ENCODE measurements at places on chromosomes 16 and 17.

GRCh38 chr16:12257926-12258561 lies 281.5 kb downstream of the SNX29 start:
- no peak for DNase-seq

DNA sequence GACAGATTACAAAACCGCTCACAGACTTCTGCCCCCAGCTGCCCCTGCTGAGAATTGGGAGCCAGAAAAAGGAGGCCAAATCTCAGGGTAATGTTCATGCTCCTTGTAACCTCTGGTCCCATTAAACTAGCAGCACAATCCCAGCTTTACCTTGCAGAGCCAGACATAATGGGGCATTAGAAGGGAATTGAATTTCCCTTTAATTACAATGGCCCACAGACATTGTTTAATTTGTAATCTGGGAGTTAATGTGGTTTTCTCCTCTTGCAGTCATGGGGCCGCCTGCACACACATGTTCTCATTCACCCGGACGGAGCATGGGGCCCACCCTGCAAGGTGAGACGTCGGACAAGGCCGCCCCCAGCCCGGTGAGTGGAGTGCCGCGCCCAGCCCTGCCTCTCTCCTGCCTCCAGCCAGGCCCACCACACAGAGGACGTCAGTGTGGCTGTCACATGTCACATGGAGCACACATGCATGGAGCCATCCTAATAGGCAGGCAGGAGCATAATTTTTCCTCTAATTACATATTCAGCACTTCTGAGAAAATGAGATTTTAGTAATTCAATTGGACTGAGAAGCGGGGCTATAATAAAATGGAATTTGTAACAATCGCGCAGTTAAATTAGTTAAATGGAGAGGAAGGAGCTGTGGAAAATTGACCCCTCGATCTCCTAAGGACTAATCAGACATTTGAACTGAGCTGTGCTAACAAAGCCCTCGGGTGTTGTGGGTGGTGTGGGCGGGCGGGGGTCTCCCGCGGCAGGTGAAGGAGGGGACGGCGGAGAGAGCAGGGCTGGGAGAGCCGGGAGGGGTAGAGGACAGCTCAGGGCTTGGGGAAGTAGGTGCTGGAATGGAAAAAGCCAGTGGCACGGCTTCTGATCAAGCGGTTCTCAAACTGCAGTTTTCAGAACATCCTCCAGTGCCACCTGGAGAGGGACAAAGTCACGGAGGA lies 87.7 kb downstream of the ENGASE start:
- DNase-seq, result no peak

DNA sequence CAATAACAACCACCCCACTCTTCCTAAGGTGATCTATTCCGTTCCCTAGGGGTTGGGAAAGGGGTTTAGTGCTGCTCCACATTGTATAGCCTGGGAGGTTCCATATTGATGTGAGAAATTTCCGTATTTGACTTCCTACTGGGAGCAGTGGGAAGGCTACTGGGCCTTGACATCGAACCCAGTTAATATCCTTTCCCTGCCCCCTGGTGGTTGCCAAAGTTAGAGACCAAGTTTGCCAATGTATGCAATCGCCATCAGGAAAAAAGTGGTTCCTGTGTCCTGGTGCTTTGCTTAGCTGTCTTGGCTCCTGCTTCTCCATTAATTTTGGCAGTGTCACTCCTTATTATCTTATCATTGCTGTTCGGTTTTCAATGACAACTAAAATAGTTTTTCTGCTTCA lies 914.9 kb downstream of the KCNJ2 start:
- no peak for DNase-seq

DNA sequence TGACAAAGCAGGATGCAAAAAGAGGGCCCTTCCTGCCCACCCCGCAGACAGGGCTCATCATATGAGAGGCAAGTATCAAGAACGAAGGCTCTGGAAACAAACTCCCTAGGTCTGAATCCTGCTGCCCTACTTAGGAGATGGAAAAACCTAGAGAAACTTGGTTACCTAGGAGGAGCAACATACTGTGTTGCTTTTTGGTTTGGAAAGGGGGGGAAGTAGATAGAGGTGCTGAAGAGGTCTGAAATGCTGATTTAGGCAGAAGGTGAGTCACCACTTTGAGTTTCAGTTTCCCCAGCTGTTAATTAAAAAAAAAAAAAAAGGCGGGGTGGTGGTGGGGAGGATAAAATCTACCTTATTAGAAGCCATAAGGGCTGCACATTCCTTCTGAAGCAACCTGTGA lies 1.5 kb downstream of the N4BP1 start:
- DNase-seq, result no peak

DNA sequence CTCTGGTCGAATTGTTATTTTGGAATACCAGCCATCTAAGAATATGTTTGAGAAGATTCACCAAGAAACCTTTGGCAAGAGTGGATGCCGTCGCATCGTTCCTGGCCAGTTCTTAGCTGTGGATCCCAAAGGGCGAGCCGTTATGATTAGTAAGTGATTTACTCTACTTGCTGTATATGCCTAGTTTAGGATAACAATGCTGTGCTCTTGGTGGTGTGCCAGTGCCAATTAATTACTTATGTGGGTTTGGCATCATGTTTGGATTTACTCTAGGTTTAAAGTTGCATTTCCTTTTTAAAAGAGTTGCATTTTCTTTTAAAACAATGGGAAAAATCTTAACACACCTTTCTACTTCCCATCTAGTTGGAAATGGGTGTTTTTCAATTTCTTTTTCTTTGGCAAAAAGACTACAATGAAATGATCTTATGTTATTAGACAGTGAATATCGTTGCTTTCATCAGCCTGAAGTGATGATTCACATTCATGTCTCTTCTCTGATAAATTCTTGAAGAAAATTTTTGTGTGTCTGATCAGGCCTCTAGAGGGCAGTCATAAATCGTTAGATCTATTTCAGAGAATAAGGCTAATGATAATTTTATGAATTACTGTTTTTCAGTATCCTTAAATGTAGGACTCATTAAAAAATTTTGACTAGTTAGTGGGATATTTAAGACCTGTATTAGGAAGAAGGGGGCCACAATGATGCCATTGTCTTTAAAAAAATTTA lies 5.6 kb downstream of the SF3B3 start:
- no peak for DNase-seq

DNA sequence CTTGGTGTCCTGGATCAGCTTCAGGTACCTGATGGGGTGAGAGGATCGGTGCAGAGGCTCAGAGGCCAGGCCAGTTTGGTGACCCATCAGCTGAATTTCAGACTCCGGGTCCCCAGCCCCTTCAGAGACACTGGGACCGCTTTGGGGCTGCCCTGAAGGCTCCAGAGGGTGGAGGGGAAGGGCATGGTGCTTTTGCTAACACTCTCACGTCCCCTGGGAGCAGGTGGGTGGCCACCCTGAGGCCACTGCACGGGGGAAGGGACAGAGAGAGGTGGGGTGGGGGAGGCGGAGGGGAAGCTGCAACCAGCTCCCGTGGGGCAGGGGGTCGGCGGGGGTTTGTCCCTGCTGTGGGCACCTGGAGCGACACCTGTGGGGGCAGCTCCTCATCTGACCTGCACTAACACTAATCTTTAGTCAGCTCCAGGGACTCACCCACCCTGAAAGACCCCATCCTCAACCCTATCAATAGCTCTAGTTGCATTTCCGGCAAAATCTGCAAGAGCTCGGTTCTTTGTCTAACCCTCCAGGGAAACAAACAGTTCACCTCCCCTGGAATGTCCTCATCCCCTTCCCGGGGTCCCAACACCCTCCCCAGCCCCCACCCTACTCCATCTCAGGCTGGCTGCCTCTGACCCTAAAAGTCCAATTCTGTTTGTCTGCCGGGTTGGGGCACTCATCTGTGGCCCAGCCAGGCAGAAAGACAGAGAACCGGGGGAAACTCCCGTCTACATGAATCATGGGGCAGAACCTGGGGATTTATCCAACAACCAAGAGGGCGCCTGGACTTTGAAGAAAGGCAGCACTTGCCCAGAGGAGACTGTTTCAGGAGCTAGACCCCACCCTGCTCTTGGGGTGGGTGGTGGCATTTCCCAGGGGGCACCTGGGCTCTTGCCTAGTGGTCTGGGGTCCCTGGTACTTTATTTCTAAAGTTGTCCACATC lies 91.9 kb upstream of the CBX4 start:
- no peak for DNase-seq

DNA sequence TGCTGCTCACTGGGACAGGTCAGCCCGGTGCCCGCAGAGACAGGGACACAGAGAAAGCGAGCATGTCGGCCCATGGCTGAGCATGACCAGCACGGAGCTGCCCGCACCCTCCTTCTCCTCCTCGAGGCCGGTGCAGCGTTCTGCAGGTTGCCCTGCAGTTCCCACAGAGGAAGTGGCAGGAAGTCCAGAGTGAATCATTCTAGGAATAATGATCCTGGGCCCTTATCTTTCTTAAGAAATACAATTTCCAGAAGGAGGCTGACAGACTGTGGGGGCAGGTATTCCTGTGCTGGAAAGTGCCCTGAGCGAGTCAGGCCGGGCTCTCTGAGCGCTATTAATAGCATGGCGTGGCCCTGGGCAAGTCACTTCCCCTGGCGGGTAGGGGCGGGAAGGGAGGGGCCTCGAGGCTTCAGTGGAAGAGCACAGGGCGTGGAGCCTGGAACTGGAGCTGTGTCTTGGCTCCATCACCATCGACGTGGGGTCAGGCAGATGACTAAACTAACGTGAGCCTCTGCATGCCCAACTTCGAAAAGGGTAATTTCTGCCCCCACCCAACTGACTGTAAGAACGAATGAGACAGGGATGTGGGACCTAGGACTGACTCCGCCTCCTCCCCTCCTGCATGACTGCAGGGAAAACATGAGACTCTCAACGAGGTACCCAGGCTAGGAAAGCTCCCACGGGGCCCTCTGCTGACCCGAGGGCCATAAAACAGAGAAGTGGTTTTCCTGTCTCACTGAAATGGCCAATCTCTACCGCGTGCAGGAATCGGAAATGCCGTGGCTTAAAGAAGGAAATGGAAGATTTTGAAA lies 9.8 kb downstream of the TMEM204 start:
- no peak for DNase-seq

DNA sequence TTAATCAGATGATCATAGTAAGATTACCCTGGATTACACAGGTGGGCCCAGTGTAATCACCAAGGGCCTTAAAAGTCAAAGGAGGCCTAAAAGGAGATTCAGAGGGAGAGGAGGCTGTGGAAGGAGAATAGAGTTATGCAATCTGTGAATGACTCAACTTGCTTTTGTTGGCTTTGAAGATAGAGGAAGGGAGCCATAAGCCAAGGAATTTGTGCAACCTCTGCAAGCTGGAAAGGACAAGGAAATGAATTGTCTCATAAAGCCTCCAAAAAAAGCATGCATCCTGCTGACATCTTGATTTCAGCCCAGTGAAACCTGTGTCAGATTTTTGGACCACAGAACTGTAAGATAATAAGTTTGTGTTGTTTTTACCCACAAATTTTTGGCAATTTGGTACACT lies 109.6 kb downstream of the CNTNAP4 start:
- DNase-seq, result no peak

- no peak for DNase-seq
Measured at GRCh38 chr16:47965439-47965838, 190.4 kb downstream of the ABCC12 start.

GRCh38 chr17:28949185-28950016 lies 1.9 kb downstream of the PHF12 start:
- peak; percentile 84 for DNase-seq

DNA sequence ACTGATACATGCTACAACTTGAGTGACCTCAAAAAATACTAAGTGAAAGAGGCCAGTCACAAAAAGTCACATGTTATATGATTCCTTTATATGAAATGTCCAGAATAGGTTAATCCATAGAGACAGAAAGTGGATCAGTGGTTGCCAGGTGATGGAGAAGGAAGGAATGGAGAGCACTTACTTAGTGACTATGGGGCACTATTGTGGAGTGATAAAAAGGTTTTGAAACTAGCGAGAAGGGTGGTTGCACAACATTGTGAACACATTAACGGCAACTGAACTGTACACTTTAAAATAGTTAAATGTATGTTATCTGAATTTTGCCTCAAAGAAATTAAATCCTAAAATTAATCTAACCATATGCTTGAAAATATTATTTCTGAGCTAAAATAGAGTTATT lies 25.9 kb downstream of the AMFR start:
- no peak for DNase-seq

- peak; percentile 91 for DNase-seq
Measured at GRCh38 chr17:57911834-57912673, 43.2 kb downstream of the CUEDC1 start.

GRCh38 chr16:81765111-81765919 lies 13.8 kb upstream of the PLCG2 start:
- no peak for DNase-seq

- no peak for DNase-seq
Measured at GRCh38 chr17:10305398-10305797, 67.4 kb downstream of the MYH13 start.

DNA sequence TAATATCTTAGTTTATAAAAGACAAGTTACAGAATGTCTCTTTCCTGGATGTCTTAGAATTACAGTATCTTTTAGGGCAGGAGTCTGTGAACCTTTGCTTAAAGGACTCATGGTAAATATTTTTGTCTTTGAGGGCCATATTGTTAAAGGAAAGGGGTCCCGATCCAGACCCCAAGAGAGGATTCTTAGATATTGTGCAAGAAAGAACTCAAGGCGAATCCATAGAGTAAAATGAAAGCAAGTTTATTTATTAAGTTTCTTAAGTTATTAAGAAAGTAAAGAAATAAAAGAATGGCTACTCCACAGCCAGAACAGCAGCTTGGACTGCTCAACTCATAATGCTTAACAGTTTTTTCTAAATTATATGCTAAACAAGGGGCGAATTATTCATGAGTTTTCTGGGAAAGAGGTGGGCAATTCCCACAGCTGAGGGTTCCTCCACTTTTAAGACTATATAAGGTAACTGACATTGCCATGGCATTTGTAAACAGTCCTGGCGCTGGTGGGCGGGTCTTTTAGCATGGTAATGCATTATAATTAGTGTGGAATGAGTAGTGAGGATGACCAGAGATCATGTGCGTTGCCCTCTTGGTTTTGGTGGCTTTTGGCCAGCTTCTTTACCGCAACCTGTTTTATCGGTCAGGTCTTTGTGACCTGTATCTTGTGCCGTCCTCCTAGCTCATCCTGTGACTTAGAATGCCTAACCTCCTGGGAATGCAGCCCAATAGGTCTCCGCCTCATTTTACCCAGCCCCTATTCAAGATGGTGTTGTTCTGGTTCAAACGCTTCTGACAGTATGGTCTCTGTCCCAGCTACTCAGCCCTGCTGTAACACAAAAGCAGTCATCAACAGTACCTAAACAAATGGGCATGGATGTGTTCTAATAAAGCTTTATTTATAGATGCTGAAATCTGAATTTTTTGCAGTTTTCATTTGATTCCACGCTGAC lies 53.2 kb downstream of the BMERB1 start:
- DNase-seq, result no peak

- DNase-seq, result no peak
Measured at GRCh38 chr16:77288222-77288621, 89.0 kb downstream of the SYCE1L start.

- DNase-seq, result no peak
Measured at GRCh38 chr17:64632606-64633005, 29.5 kb downstream of the SMURF2 start.

DNA sequence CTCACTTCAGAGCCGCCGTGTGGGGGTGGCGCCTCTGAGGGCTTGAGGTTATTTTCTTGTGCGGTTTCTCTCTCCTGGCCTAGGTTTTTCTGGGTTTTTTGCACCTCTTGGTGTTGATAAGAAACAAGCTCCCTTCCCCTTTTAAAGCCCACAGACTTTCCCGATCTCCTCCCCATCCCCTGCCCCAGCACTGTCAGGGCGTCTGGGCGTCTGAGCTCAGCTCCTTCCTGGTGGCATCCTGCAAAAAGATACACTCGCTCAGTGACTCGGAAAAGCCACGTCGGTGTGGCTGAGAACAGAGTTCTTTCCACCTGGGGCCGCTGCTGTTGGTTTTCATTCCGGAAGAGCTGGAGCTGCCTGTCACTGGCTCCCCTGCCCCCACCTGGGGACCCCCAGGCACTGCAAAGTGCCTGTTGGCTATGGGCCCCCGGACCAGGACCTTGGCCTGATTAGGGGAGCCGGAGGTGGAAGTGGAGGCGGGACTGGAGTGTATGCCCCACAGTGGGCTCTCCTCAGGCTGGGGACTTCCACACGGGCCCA lies 14.5 kb downstream of the BAIAP2 start:
- DNase-seq, result no peak
